ENCODE measurements at places on chromosomes 6 and 20.

- DNase-seq, result no peak
Observed at GRCh38 chr20:53513489-53514298, 79.9 kb downstream of the ZNF217 start.

DNA sequence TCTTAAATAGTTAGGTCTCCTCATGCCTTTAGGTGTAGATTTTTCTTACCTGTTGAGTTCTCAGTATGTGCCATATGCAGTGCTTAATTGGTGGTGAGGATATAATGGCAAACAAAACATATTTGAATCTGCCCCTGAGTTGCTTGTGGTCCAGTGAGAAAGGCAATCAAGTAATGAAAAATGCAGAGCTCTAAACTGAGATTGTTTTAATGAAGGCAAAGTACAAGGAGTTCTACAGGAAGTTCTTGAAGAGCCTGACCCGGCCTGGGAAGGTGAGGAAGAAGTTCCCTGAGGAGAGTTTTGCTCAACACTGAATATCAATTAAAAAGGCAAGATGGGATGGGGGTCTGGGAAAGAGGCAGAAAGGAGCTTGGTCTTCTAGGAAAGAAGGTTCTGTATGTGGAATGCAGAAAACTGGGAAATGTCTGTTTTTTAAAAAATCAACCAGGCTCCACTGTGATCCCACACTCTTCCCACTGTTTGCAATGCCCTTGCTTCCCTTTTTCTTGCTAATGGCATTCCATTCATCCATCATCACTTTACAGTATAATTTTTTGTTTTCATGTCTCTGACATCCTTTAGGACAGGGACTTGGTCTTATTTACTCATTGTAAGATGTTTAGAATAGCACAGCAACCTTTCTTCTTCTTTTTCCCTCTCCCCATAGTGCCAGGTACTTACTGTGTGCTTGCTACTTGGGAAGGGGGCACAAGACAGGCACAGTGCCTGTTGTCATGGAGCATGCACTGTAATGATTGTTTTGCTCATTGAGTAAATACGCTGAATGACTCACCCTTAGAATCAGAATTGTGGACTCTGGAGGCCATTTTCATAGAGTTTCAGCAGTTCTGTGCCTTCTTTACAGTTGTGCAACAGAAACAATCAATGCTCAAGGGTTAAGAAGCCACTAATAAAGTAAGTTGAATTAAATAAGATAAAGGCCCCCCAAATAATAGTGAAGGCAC lies 64.3 kb downstream of the ANKS1A start:
- DNase-seq, result no peak

GRCh38 chr6:45942953-45943352 lies 72.7 kb downstream of the CLIC5 start:
- no peak for DNase-seq

GRCh38 chr6:79215213-79215824 lies 19.2 kb downstream of the HMGN3 start:
- DNase-seq, result no peak
